Stimulated activated CD4-positive, alpha-beta T cell treated with anti-CD3 and anti-CD28 coated beads, Interleukin-12 subunit alpha, Interleukin-12 subunit beta, amount 100 ng/mL, for 24 hours (primary cell): ENCODE measurements at places on chromosomes 3 and 15.

GRCh38 chr3:137647179-137647578 lies 116.9 kb upstream of the SOX14 start:
- DNase-seq = no peak

- DNase-seq = no peak
These were observed 164.6 kb upstream of the ICE2 start for GRCh38 chr15:60643555-60643954.

GRCh38 chr3:52742418-52743041 lies 28.2 kb downstream of the NEK4 start:
- DNase-seq = no peak

DNA sequence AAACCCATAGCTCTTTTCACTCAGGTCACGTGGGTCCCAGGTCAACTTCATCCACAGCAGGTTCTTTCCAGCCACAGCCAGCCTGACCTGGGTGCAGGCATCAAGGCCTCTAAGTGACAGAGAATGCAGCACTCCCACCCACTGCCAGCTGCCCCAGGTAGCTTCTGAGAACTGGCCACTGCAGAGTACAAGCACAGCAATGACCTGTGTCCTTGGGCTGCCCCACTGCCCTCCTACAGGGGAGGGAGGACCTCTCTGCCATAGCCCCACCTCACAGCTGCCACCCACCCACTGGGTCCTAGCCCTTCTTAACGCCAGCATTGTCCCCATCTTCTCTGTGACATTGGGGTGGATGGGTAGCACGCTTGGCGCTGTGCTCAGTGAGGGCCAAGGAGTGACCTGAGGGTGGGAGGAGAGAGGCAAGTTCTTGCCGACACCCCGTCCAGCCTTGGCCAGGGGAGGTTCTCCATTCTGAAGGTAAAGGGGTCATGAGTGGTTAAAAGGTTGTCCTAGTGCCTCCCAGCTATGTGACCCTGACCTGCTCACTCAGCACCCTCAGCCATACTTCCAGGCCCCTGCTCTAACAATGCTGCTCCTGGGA lies 12.4 kb downstream of the CISH start:
- no peak for DNase-seq

GRCh38 chr3:49924683-49925082 lies 4.9 kb downstream of the MON1A start:
- DNase-seq = no peak

- no peak for DNase-seq
These were observed 271.6 kb downstream of the UBE2E2 start for GRCh38 chr3:23474580-23475357.

DNA sequence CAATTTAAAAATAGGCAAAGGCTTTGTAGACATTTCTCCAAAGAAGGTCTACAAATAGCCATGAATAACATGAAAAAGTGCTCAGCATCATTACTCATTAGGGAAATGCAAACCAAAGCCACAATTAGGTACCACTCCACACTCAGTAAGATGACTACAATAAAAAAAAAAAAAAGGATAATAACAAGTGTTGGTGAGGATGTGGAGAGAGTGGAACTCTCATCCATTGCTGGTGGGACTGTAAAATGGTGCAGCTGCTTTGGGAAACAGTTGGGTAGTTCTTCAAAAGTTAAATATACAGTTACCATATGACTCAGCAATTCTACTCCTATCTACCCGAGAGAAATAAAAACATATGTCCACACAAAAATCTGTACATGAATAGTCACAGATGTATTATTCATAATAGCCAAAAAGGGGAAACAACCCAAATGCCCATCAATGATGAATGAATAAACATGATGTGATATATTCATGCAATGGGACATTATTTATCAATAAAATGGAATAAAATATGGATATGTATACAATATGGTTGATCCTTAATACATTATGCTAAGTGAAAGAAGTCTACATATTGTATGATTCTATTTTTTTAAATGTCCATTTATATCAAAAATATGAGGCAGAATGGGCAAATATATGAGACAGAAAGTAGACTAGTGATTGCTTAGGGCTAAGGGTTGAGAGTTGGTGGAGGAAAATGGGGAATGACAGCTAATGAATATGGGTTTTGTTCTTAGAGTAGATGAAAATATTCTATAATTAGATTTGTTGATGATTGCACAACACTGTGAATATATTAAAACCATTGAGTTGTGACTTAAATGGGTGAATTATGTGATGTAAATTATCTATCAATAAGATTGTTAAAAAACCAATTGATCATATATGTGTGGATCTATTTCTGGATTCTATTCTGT lies 66.1 kb upstream of the SMAD3 start:
- DNase-seq = no peak

DNA sequence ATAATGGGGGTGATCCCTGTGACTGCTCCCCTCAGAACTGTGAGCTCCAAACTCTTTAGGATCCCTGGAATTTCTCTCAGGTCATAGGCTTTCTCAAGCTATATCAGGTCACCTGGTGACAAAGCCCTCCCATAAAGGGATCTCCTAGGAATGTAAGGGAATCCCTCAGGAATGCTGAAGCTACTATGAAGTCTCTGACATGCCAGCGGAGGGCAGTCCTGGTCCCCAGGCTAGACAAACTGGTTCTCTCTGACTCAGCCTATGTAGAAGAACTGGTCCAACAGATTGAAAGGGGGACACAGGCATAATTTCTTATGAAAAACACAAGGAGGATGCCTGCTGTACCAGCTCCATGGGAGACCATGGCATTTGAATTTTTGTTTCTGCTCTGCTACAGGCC lies 6.7 kb downstream of the LPCAT4 start:
- DNase-seq = no peak

DNA sequence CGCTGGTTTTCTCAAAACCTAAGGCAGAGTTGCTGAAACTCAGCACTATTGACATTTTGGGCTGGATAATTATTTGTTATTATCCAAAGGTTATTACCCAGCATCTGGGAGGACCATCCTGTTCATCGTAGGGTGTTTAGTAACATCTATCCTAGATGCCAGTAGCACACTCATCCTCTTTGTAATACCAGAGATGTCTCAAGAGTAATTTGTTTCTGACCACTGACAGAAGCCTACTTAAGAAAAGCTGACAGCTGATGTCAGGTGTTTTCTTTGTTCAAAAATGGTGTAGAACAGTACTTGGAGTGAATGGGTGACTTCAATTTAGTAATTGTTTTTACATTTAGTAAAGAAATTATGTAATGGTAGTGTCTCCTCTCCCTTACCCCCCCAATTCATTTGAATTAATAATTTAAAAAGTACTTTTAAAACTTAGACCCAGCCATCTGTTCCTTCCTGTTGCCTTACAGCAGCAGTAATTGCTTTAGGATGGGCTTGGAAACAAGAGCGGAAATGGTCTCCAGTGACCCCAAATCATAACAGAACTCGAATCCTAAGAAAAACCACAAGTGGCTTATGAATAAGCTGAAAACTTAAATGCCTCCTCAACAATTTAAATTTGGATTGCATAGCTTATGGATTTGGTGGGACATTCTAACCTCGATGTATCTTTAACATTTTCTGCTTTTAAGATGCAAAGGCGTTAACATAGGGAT lies 105.4 kb downstream of the PTPRG start:
- DNase-seq = no peak

DNA sequence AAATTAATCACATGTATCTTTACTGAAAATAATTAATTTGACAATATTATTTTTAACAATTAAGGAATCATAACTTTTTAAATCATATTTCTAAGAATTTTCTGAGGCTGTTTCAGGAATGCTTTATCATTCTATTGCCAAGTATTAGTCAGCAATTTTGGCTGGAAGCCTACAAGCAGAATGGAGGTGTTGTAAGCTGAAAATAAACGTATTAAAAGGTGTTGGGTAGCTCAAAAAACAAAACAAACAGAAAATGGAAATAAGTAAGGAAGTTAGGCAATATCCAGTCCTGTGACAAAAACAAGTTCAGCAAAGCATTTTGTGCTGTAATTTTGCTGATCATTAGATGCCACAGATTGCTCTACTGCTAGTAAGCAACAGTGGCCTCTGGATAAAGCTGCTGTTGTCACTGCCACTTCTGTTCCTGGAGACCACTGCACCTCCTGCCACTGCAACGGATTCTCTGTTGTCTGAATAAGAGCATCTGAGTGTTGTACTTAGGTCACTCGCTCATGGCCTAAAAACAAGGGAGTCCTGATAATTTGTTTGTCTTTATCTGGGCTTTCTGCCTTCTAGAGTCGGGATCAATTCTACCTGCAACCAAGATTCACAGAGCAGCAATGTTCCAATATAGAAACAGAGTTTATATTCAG lies 63.5 kb upstream of the SLITRK3 start:
- no peak for DNase-seq

DNA sequence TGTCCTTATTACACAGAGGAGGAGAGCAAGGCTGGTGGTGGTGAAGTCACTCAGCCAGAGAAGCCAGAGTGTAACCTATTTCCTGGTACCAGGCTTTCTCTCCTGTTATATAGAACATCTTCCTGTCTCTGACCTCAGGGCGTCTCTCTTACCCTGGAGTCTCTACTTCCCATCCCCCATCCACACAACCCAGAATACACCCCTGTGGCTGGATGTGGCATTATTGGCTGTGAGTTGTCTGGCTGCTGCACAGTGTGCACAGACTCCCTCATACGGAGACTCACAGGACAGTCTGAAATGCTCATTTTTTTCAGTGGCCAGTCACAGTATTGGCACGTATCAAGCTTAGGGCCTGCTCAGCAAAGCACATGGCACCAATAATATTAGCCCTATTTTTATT lies 8.6 kb downstream of the PODXL2 start:
- no peak for DNase-seq
